ENCODE measurements at places on chromosomes 12 and 14. TPM values are rescaled to one million over a fixed set of nuclear protein-coding genes. Genes with fewer than 3 reads are reported as not detected.

Gene RPL10L
- not detected for total RNA-seq

Gene CAPS2
- total RNA-seq = 3.1 TPM

Gene PLBD1
- not detected for total RNA-seq

DNA sequence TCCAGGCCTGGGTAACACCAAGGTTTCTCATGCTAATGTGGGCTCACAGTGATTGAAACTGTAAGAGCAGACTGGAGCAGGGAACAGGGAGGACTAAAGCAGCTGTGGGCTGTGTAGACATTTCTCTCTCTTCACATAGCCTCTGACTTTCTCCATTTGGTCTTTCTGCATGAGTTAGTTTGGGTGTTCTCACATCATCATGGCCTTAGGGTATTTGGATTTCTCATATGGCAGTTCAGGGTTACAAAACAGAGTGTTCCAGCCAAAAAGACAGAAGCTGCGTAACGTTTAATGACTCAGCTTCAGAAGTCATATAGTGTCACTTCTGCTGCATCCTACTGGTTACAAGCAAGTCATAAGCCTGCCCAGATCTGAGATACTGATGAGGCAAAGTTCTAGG, 52.0 kb upstream of the OSBPL8 start:
- DNase-seq = no peak

Measured in activated CD8-positive, alpha-beta T cell treated with anti-CD3 and anti-CD28 coated beads, Interleukin-2, amount 10 ng/mL, durations not matched to agents 7 days and 5 days (primary cell).